ENCODE measurements at places on chromosomes 13 and 19.

DNA sequence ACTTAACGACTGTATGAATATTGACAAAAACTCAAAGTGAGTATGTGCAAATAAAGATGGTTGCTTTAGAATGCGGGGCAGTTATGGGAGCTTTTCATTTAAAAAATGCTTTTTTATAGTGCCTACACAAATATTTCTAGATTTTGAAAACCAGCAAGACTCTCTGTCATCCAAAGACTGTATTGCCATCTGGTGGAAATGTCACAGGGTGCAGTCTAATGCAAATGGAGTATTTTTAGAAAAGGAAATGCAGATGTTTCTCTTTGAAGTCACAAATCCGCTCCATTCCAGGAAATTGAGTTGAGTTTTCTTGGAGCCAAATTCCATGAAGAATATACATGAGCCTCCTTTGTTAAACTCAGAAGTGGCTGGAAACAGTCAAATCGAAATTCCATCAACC is 2.3 kb upstream of the C1QTNF9B start:
- peak; percentile 72 for DNase-seq

GRCh38 chr13:110533771-110534670 is 27.5 kb downstream of the RAB20 start:
- DNase-seq, result no peak

GRCh38 chr19:10069046-10069445 is 17.1 kb upstream of the SHFL start:
- no peak for DNase-seq

- peak; percentile 82 for DNase-seq
Measured at GRCh38 chr13:23898101-23898500, 799 bp upstream of the C1QTNF9B start.

GRCh38 chr19:58317476-58318072 is 9.2 kb upstream of the ZSCAN22 start:
- DNase-seq, result peak; percentile 31

DNA sequence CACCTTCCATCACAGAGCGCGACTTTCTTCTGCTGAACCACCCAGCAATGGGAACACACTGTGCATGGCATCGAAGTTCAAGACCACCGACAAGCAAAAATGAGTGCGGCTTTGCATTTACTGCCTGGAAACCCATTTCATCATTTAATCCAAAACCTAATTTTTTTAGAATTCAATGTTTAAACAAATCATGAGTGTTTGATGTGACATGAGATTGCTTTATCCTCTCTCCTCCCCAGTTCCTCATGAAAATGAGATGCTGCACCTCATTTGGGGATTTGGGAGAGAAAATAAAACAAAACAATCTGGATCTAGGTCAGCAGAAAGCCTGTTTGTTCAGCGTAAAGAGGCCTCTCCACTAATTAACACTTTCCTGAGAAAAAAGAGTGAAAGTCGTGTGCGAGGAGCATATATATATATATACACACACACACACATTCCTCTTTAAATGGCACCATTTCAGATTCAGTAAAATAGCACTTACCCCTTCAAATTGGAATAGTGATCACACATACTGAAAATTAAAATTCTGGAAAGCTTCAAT is 126.2 kb downstream of the DCT start:
- DNase-seq, result no peak

DNA sequence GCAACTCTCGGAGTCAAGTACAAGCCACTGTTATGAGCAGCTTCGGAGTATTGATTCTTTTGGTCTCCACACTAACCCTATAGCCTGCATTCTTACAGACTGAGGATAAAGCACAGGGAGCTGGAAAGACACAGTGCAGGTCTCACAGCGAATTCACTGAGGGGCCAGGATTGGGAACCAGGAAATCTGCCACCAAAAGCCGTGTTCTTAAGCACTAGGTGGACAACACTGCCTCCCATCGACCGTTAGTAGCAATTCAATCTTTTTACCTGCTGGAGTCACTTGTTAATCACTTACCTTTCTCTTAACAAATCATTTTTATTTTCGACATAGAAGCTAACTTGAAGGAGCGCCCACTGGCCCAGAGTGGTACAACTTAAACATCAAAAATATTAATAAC is 6.3 kb downstream of the PMIS2 start:
- DNase-seq, result peak; percentile 11

- DNase-seq, result no peak
Measured at GRCh38 chr13:25778365-25778764, 273.5 kb downstream of the SHISA2 start.

DNA sequence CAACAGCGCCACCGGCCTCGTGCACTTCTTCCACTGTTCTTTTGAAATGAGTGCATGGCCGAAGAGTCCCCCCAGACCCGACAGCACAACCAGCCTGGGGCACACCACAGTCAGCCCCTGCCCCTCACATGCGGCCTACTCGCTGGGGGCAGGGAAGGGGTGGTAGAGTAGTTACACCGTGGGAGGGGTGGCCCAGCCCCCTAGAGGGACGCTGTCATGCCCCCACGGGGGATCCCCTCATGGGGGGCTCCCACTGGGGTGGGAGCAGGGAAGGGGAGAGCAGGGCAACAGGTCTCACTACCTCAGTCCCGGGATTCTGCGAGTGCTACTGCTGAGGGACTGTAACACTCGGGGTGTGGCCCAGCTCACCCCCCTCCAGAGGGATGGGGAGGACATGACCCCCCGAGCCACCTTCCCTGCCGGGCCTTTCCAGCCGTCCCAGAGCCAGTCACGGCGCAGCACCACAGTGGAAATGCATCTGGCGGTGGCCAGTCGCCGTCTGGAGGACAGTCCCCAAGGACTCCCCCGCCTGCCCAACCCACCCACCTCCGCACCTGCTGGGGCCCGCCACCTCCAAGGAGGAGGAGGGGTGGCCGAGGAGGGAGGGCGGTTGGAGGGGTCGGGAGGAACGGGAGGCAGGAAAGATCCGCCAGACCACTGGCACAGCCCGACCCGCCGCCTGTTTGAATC is 84.6 kb upstream of the ZNF254 start:
- no peak for DNase-seq

DNA sequence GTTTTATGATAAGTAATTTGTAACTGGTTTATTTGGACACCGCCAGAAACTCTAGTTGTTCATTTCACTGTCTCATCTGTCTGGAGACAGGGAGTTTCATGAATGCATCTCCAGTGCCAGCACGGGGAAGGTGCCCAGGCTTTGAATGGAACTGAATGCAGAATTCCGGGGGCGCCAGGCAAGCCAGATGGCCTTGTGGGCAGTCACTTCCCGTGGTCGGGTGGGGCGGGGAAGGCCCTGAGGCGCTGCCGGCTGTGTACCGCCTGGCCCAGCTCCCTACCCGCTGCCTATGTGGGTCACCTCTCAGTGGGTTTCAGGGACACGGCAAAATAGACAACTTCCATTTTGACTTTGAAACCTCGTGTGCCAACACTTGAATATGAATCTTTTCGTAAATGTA is 28.8 kb upstream of the MCF2L start:
- DNase-seq, result no peak

DNA sequence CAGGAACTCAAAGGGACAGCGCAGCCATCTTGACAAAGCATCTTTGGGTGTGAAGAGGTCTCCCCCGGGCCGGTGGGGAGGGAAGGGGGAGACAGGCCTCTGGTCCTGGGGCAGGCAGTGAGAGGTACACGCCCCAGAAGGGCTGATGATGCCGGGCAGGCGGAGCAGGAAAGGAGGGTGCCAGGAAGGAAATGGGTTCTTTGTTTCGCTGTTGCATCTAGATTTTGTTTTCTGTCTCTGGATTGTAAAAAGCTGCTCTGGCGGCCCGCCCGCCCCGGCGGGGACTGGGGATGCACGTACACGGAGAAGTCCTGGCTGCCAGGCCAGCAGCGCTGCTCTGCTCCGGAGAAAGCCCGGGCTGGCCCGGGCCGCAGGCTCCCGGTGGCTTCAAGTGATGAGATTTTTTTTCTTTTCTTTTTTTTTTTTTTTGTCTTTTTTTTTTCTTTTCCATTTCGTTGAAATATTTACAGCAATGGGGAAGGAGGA is 13.2 kb upstream of the ASF1B start:
- DNase-seq, result peak; percentile 32

DNA sequence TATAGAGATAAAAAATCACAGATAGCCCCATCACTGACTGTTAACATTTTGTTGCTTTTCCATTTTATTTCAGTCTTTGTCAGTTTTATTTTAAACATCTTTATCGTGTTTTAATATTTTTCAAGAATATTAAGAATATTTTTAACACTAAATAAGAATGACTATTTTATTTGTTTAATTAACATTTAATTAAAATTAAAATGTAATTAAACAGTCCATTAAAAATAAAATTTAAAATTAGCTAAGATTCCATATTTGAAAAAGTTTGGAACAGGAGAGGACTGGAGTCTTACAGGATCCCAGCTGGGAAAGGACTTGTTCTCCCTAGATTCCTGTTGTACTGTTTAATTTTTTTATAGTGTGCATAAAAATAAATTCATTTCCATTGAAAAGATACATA is 54.5 kb downstream of the RGCC start:
- DNase-seq, result no peak

GRCh38 chr13:98300956-98301641 is 124.0 kb upstream of the RNF113B start:
- peak; percentile 46 for DNase-seq

DNA sequence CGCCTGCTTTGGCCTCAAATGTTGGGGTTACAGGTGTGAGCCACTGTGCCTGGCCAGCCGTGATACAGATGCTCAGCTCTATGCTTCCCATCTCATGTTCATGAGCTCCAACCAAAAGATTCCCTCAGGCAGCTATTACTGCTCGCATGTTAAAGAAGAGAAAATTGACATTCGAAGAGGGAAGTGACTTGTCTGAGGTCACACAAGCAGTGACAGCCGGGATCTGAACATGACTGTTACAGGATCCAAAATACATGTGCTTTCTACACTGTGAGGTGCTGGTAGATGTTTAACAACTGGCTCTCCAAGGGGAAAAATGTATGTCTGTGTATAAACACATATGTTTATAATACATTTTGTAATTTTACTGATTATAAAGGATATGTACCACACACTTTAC is 11.3 kb downstream of the FPR1 start:
- DNase-seq, result no peak

DNA sequence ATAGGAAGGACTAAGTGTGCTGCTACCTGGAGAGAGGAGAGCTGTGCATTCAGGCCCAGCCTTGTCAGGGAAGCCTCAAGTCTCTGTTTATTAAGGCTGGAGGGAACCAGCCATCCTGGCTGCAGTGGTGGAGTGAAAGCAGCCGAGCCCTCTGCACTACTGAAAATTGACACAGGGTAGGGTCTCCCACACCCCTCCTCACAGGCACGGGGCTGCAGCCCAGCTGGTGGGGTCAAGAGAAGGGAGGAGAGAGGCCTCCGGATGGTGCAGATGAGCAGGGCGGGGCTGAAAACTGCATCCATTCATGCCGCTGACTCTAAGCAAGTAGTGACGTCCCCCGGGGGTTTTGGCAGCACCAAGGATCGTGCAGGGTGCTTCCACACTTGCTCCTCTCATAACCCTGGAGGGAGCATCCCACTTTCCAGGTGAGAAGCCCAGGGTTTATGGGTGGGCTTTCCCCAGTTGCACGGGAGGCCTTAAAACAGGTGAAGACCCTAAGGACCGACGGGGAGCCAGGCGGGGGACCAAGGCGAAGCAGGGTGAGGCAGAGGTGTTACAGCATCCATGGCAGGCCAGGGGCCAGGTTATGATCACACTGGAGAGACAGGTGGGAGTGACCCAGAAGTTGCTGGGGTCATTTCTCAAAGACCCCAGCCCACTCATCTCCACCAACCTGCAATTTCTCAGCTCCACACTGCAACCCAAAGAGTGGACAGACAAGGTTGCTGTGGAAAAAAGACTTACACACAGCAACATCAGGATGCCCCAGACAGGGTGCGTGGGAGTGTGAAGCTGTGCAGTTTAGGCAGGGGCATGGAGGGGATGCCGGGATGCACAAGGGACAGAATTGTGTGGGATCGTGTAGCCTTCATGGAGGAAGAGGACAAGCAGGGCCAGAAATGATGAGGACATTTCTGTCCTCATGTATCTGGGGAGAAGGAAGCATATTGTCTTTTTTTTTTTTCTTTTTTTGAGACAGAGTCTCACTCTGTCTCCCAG is 36.8 kb downstream of the VSTM2B start:
- no peak for DNase-seq

DNA sequence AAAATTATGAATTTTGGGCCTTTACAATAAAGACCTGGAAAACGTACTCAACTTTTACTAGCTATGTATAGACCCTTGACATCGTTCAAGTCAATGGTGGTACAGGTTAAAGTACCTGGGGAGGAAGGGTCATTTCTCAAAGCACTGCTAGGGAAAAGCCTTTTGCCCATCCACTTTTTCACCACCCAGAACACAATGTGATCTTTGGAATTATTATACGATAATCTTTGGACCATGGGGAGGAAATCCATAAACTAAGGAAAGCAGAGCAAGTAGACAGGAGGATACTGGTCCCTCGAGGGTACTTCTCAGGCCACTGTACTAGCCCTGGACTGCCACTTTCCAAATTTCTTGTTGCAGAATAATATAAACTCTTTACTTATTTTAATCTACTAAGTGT is 39.5 kb downstream of the UBL3 start:
- DNase-seq, result no peak

DNA sequence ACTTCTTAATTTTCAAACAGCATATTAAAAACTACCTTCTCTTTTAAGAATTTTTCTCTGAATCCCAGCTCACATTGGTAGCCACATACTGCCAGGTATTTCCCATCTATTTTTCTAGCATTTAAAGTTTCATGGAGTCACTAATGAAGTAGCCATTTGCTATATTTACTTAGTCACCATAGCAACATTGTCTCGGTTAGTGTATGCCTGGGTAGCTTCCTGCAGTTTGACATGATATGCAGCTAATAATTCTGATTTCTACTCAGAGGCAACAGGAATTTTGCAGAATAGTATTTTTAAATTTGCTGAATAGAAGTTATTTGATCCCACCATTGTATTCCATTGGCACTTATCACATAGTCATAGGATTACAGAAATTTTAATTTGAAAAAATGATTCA is 30.9 kb upstream of the KCTD4 start:
- DNase-seq, result peak; percentile 36

DNA sequence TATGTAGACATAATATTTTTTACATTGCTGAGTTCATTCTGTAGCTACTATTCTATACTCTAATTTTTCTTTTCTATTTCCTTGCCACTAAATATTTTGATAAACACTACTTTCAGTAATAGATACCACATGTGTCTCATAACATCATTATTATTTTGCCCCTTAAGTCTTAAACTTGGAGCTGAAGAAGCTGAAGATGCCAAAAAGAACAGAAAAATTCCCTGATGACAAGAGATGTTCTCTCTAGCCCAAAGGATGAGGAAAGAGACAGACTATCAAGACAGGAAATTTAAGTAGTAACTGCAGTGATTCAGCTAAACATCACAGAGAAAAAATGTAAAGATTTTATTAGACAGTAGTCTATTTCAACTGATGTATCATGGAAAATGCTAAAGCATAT is 322.0 kb upstream of the KLHL1 start:
- no peak for DNase-seq

DNA sequence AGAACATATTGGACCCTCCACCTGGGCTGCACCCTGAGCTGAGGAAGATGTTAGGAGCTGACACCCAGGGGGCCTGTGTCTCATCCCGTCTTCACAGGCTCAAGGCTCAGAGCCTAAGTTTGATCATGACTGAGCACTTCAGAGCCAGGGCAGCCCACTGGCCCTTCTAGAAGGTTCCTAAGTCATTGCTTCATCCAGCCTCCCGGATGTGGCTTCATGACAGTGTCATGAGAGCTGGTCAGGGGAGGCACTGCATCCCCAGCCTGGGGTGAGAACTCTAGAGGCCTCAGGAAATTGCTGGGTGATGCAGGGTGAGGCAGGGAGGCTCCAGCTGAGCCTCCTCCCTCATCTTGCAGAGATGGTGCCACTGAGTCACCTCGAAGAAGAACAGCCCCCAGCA is 24.9 kb upstream of the PIK3R2 start:
- DNase-seq, result no peak
